ENCODE measurements at places on chromosomes 3 and 15. TPM values are rescaled to one million over a fixed set of nuclear protein-coding genes. Genes with fewer than 3 reads are reported as not detected.
A peak's percentile ranks its signal among the peaks of the same experiment; 100 is the strongest.

The SCAPER gene
- polyA plus RNA-seq, result 26.5 TPM

The TLE3 gene
- 77.2 TPM for polyA plus RNA-seq

The ADAMTSL3 gene
- polyA plus RNA-seq, result 24.6 TPM

The SOX2 gene
- 12.0 TPM for polyA plus RNA-seq

The CEP19 gene
- polyA plus RNA-seq, result 4.1 TPM

DNA sequence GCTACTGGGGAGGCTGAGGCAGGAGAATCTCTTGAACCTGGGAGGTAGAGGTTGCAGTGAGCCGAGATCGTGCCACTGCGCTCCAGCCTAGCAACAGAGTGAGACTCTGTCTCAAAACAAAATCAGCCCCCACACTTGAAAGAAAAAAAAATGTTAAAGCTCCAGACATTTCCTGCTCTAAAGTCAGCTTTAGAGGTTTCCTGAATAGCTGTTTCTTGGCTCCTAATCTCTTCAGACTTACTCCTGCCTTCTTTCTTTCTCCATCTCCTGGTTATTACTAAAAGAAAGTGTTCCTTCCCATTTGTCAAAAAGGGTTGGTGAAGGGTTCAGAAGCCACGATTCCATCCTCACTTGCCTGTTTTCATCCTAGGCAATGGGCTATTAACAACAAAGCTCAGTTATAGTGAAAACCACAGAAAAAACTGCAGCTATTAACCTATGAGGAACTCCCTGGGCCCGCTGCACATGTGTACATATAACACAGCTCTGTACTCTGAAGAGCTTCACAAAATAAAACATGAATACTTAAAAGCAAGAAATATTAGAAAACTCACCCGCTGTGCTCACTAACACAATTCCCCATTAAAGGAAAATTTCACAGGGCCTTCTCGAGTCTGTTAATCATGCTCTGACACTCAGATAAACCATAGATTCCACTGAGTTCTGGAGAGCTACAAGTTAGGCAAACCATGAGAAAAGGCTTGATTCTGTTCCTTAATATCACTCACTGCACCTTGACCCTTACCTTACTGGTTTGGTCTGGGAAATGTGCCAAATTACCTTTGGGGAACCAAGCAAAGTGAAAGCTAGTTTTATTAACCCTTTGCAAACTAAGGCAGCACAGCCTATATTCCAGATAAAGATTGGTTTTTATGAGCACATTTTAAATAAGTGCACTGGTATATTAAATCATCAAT, 89.9 kb upstream of the TSPAN3 start:
- no peak for DNase-seq

GRCh38 chr3:150300852-150301517, 107.1 kb upstream of the TSC22D2 start:
- no peak for DNase-seq

GRCh38 chr15:63870487-63871209, 36.9 kb upstream of the HERC1 start:
- peak; percentile 72 for DNase-seq

DNA sequence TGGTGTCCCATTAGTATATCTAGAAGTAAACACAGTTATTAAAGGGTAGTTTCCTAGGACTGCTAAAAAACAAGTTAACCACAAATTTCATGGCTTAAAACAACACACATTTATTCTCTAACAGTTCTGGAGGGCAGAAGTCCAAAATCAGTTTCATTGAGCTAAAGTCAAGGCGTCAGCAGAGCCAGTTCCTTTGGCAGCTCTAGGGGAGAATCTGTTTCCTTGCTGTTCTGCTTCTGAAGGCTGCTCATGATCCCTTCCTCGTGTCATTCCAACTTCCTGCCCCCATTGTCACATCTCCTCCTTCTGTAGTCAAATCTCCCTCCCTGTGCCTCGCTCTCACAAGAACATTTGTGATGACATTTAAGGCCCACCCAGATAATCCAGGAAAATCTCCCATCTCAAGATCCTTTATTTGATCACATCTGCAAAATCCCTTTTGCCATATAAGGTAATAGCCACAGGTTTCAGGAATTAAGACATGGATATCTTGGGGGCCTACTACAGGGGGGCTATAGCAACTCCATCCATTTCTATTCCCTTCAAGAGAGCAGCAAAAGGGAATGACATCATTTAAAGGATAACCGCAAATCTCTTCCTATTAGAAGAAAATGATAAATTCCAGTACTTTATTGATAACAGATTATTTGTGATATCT, 50.1 kb downstream of the GPR176 start:
- DNase-seq, result no peak

DNA sequence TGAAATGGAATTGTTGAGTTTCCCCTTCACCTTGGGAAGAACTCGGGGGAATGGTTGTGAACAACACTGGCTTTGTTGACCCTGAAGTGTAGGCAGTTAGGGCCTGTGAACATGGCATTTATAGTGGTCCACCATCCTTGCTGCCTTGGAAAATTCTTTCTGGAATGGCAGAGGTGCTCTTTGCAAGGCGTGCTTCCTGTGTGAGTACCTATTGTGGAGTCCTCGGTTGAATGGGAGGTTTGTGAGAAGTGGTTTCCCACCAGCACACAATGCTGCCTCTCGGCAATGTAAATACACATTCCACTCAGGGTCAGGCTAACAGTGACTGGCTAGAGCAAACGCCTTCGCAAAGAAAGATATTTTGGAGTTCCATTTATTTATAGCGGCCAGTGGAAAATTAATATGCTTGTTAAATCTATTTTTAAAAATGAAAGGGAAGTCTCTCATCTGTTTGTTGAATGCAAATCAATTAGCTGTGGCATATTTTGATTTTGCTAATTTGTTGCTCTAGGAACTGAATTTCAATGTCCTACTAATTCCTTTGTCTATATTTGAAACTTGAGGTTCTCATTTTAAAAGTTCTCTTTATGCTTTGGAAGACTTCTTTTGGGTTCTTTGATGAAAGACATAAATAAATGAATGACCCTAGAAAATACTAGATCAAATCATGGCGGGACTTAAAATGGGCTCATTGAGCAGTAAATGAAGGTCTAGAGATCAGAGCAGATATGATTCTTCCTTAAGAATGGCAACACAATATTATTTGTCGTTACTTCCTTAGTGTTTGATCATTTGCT, 59.5 kb downstream of the FNDC3B start:
- DNase-seq, result no peak

DNA sequence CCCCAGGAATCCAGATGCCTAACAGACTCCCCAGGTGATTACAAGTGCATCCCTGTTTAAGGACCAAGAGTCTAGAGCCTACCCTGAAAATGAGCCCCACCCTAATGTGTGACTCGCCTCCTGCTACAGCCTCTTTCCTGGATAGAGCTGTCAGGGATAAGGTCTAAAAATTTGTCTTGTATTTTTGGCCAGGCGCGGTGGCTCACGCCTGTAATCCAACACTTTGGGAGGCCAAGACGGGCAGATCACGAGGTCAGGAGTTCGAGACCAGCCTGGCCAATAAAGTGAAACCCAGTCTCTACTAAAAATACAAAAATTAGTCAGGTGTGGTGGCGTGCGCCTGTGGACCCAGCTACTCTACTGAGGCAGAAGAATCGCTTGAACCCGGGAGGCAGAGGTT, 11.2 kb downstream of the TMC3 start:
- DNase-seq, result no peak

GRCh38 chr15:70504988-70505387, 258.4 kb downstream of the UACA start:
- DNase-seq, result no peak

DNA sequence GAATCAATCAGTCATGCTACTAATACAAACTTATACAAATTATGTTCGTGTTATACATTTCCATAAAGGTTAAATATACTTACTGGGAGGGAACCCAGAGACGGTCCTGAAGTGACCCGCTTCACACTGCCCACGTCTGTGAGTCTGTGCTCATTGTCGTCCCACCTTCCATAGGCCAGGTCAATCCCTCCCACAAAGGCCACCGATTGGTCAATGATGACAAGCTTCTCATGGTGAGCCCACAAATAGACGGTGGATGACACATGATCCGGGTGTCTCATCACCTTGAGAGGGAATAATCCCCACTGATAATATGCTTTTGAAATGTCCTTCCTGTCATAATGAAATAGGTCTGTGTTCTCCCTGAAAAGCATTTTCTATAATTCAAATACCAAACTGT, 121.7 kb downstream of the PLD1 start:
- no peak for DNase-seq

- peak; percentile 38 for DNase-seq
Observed at GRCh38 chr15:41888662-41889253, 5.1 kb downstream of the SPTBN5 start.

DNA sequence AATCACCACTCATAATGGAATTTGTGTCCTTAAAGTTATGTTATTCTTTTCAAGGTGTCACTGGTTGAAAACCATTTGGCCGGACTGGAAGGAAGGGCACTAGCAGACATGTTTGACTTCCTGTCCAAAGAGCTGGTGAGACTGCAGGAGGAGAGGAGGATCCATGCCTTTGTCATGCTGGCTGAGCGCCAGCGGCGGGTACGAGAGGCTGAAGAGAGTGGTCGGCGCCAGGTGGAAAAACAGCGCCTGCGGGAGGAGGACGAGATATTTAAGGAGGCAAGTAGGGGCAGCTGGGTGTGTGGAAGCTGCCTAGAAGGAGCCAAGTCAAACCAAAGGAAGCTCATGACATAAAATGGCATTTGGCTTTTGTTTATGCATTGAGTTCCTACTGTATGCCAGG, 38.0 kb upstream of the NR1I2 start:
- no peak for DNase-seq

DNA sequence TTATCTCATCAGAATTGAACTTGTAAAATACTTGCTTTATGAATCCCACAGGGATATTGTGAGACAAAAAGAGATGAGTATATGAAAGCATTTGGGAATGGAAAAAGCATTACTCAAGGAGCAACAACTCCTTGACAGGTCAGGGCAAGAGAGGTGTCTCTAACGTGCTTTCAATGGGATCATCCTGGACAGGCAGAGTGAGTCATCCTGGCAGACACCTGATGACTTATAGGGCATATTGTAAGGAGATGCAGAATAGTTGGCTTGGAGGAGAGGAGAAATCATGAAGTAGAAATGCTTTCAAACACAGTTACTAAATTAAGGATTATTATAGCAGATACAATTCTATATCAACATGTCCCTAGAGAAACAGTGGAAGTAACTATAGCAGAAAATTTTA, 71.9 kb upstream of the THSD4 start:
- no peak for DNase-seq

DNA sequence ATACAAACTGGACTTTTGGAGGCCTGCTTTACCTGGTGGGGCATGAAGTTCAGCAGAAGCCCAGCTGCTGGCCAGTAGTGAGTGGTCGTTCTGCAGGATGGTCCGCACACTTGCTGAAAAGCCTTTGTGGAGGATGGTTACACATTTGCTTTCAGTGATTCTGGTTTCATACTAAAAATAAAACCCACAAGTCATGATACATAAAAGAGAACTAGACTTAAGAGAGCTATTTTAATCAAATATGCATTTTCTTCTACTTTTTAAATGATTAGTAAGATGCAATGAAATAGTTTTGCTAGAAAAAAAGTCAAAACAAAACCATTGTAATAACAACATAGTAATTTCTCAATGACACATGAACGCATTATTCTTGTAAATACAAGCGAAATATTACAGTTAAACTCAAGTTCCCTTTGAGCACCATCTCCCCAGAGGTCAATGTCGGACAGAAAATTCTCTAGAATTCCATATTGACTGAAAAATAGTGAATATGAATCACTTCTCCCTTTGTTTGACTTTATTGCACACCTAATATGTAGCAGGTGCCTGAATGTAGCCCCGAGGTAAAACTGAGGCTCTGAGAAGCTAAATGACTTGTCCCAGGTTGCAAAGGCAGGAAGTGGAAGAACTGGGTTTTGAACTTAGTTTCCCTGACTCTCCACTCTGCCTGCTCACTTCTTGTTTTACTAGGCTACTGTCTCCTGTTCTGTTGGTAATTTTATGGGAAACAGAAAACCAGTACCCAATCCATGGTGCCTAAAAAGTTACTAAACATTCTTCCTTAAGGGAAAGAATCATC, 8.3 kb downstream of the IL5RA start:
- no peak for DNase-seq

DNA sequence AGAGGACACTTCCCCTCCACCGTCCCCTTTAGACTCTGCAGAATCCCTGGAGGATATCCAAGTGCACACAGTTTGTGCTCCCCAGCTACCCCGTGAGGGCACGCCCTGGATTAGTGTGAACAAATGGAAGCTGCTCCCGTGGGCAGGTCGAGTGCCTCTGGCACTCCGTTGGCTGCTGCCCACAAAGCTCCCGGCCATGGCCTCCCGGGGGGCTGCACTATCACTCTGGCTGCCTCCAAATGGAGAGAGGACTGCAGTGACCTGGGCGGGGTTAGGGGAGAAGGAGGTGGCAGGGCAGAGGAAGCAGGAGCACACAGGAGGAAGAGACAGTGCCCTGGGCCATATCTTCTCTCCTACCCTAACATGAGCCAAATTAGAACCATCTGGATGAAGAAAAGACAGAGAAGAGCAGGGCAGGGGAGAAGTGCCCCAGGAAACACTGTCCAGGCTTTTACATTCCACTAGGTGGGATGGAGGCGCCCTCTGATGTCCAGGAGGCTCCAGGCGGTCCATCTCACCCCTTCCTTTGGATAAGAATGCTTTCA, 29.4 kb upstream of the ACAD9 start:
- DNase-seq, result no peak

DNA sequence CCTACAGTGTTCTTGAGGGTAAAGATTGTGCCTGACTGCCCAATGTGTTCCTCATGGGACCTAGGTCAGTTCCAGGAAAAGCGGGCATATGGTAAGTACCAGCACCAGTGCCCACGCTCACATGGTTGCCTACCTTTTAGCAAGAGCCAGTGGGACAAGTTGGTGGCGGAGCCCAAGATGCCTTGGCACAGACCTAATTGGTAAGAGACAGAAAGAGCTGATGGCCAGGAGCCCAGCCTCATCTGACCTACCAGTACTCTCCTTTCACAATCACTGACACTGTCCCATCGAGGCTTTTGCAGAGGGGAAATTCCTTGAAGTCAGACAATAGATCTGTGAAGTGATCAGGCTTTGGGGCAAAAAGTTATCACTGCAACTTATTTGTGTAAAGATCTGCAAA, 98.4 kb upstream of the BCL6 start:
- DNase-seq, result no peak

Data from left lung (tissue), 14 donors.